Activated CD8-positive, alpha-beta memory T cell treated with anti-CD3 and anti-CD28 coated beads, Interleukin-2, amount 50 U/mL, for 4 hours (primary cell): ENCODE measurements at places on chromosomes 6 and 20.

DNA sequence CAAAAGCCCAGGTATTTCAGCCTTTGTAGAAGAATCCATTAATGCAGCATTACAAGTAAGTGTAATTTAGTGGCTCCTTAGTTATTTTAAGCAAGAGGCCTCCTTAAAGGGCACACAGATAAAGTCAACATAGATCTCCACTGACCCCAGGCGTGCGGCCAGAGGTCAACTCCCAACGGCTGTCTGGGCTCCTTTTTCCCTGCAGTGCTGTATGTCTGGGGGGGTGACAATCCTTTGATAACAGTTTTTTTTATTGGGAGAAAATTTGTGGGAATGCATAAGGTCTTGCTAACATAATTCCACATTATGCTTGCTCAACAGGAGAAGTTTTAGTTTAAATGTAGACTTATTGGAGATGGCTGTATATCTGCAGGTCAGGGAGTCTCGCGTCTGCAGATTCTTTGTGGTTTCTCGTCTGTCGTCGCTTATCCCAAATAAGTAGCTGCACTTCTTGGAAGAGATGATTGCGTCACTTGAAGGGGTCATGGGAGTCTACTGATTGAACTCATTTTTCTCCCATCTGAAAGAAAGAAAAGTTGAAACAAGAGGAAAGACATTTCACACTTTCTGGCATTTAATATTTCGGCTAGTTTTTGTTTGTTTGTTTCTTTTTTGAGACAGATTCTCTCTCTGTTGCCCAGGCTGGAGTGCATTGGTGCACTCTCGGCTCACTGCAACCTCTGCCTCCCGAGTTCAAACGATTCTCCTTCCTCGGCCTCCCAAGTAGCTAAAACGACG is 151.7 kb upstream of the AKAP12 start:
- DNase-seq, result no peak

DNA sequence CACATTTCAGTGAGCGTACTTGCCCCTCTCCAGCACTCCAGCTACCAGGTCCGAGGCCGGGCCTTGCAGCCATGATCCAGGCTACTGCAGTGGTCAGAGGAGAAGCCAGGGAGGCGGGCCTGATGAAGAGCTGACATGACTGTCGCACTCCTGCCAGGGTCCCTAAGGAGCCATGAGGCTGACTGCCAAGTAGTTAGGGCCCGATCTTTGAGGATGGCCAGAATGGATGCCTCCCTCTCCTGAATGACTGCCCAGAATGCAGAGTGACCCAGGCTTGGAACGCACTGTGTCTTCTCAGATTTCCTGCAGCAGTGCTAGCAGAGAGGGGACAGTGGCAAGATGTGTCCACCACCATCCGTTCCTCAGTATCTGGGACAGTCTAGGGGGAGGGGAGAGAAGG is 24.7 kb upstream of the LRFN2 start:
- DNase-seq, result no peak

GRCh38 chr6:7157752-7158616 is 50.2 kb downstream of the RREB1 start:
- DNase-seq, result no peak

GRCh38 chr20:43318755-43319297 is 129.1 kb upstream of the PTPRT start:
- DNase-seq, result no peak

DNA sequence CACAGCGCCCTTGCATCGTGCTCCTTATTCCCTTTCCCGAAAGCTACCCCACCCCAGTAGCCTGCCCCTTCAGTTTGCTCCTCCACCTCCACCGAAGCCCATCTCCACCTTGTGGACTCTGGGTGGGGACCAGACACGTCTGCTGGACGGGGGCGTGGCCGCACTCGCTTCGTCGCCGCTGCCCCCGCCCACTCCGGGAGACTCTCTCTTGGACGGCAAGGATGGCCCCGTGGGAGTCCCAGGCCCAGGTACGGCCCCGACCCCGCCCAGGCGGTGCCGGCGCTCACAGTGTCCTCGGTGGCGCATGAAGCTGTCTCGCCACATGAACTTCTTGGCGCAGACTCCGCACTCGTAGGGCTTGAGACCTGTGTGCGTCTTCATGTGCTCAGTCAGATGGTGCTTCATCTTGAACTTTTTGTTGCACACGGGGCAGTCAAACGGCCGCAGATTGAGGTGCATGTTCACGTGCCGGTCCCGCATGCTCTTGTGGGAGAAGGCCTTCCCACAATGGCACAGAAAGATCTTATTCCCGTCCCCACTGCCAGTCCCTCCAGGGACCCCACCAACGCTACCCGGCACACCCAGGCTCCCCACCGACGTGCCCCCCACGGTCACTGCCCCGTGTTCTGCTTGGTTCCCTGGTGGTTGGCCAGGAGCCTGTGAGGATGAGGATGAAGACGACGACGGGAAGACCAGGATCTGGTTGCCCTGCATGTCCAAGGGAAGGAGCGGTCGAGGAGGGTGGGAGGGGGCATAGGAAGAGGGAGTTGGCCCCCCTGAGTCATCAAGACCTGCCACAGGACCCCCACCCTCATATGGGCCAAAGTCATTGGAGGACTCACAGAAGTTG is 1.3 kb upstream of the TAPBP start:
- peak; percentile 29 for DNase-seq

GRCh38 chr6:78580923-78581322 is 286.4 kb upstream of the IRAK1BP1 start:
- DNase-seq, result no peak

GRCh38 chr20:62652041-62652893 is 10.0 kb downstream of the SLCO4A1 start:
- peak; percentile 55 for DNase-seq

GRCh38 chr20:3887876-3888620 is 1.1 kb upstream of the PANK2 start:
- no peak for DNase-seq

DNA sequence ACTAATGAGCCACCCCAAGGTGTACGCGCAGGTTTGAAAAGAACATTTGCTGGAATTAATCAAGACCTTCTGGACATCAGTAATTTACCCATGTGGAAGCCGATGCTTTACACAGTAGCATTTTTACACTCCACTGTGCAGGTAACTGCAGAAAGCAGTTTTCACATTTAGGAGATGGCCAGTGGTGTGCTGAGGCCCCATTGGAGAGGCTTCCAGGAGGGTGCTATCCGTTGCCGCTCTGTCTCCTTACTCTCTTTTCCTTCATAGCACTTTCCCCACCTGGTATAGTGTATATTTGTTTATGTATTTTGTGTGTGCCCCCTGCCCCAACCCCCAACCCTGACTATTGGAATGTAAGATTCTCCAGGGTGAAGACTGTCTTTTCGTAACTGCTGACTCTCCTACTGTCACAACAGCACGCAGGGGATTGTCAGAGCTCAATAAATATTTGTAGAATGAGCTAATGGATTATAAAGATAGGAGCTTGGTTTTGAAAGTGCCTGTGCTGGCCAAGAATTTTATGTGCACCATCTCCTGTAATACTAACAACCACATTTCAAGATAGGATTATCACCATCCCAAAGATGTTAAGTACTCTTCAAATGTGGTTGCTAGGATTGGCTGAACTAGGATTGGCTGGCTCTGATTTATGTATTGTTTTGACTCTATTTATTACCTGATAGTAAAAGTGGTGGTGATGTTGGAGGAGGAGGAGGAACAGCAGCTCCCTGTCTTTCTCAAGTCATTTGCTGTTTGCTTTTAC is 74.0 kb upstream of the GLP1R start:
- no peak for DNase-seq

- no peak for DNase-seq
Measured at GRCh38 chr20:50230871-50231560, 40.4 kb downstream of the CEBPB start.

GRCh38 chr6:156900292-156900691 is 123.1 kb downstream of the ARID1B start:
- no peak for DNase-seq

DNA sequence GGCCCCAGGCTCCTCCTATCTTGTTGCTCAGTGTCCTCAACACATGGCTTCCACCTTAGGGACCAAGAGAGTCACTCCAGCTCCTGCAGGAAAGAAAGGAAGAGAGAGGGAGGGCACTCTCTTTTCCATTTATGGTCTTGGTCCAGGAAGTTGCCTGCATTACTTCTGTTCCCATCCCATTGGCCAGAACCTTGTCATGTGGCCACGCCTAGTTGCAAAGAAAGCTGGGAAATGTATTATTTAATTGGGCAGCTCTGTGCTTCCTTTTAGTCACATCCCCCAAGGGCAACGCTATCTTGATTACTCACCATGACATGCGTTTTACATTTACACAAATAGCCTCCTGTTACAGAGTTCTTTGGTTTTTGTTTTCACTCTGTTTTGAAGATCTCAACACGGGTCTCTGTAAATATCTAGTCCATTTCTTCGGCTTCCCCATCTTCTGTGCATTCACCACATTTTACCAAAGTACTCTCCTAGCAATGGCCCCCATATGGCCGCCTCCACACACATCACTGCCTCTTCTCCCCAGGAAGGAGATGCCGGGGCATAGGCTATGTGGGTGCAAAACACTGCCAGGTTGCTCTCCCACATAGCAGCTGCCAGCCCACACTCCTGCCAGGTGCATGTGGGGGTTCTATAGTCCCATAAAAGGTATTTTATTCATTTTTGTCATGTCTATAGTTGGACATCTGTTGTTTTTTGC is 35.7 kb upstream of the ZMYND8 start:
- no peak for DNase-seq

DNA sequence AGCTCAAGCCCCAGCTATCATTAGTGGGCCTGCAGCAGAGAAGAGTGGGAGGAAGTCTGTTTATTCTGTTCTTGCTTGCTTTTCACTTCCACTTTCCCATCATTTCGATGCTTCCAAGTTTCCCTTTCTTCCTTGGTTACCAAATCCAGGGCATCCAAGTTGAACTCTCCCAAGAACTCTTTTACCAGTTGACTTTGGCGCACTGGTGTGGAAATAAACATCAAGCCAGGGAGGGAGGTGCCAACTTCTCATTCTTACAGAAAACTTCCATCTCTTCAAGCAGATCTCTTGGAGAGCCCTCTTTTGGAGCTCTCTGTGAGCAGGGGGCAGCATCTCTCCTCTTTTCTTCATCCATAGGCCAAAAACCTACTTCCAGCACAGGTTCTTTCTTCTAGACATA is 85.7 kb upstream of the RGS17 start:
- DNase-seq, result no peak

- DNase-seq, result no peak
Measured at GRCh38 chr20:45359406-45360148, 3.4 kb upstream of the SYS1 start.

GRCh38 chr6:28134015-28134414 is 7.7 kb upstream of the ZKSCAN8 start:
- DNase-seq, result peak; percentile 23

DNA sequence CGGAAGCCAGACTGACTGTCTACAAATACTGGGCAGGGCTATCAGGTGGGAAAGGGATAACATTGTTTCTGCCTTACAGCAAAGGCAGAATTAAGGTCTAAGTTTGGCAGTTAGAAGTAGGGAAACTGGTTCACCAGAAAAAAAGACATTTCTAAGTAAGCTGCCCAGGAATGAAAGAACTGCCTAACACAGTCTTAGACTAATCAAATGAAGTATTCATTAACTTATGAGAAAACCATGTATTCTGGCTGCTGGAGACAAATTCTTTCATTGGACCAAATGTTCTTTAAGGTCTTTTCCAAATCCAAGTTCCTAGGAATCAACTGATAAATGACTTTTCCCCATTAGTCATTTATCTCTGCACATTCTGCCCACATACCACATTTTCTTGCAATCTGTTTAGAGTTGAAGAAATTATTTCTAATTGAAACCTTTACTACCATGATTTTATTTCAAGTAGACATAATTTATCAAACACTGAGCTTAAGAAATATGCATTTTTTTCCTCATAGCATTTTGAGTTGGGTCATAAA is 120.3 kb upstream of the OGFRL1 start:
- DNase-seq, result no peak

DNA sequence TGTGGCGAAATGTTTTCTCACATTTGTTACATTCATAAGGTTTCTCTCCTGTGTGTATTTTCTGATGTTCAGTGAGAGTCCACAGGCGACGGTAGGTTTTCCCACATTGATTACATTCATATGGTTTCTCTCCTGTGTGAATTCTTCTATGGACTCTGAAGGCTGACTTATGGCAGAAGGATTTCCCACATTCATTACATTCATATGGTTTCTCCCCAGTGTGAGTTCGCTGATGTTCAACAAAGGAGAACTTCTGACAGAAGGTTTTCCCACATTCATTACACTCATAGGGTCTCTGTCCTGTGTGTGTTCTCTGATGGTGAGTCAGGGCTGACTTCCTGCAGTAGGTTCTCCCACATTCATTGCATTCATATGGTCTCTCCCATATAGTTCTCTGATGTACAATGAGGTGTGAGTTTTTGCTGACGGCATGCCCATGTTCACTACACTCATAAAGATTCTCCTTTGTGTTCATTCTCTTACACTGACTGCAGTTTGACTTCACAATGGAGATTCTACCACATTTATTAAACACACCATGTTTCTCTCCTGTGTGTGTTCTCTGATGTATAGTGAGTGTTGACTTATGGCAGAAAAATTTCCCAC is 11.9 kb downstream of the ZNF334 start:
- no peak for DNase-seq

DNA sequence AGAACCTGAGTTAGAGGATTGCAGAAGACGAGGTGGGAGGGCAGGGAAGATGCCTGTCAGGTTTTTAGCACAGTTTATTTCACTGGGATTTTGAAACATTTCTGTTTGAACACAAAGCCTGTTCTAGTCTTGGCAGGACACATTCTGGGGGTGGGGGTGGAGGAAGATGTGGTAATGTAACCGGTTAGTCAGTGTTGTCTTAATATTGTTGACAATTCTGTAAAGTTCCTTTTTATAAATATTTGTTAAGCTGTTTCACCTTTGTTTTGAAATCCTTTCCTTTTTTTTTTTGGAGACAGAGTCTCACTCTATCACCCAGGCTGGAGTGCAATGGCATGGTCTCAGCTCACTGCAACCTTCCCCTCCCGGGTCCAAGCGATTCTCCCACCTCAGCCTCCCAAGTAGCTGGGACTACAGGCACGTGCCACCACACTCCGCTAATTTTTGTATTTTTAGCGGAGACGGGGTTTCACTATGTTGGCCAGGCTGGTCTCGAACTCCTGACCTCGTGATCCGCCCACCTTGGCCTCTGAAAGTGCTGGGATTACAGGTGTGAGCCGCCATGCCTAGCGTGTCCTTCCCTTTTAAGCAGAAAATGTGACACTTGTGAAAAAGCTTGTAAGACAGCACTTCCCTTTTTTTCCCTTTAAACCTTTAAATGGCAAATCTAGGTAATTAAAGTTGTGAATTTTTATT is 20.2 kb downstream of the SLC9A8 start:
- DNase-seq, result no peak

GRCh38 chr6:17709476-17709875 is 2.8 kb upstream of the NUP153 start:
- no peak for DNase-seq

DNA sequence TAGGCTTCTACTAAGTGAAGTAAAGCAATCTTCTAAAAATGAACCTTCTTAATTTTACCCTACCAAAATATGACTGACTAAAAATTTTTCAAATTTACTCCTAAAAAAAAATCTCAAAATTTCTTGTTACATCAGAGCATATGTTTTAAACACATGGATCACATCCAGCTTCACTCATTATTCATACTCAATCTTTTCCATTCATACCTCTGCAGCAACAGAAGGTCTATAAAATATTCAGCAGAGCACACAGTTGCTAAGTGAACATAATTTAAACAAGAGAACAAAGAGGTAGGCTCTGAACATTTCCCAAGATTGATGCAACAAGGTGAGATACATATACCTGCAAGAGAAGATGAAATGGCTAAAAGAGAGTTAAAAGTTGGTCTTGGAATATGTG is 213.9 kb downstream of the SOD2 start:
- DNase-seq, result no peak
